T-helper 22 cell (primary cell): ENCODE measurements at places on chromosomes 4 and X.

DNA sequence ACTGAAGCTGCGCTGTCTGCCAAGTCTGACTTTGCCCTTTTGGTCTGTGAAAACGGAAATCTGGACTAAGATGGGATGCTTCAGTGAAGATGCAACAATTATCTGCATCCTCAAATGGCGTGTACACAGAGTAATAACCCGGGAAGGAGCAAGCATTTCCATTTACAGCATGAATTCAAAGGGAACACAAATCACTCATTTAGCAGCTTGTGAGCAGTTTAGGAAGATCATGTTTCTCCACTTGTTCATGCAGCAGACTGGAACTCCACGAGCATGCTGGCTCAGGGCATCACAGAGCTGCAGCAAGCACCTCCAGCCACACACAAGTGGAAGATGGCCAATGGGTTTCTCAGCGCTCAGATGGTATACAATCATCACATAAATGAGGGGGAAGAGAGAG lies 175.5 kb downstream of the NLGN4X start:
- no peak for DNase-seq

DNA sequence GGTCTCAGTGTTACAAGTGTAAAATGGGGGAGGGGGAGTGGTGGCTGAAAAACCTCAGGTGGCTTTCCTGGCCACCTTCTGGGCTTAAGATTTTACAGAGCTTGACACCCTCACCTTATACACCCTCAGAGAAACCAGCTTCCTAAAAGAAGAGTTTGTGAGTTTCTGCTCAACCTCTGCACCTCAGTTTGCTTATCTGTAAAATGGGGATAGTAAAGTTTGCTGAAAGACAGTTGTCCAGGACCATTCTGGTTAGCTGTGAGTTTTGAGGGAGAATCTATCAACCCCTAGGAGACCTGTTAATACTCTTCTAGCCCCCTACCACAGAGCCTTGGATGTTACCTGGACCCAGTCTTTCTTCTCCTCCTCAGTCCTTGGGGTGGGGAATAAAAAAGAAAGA lies 9.7 kb downstream of the TSR2 start:
- no peak for DNase-seq

- DNase-seq, result no peak
Observed at GRCh38 chrX:40863671-40864070, 128.3 kb upstream of the MED14 start.

DNA sequence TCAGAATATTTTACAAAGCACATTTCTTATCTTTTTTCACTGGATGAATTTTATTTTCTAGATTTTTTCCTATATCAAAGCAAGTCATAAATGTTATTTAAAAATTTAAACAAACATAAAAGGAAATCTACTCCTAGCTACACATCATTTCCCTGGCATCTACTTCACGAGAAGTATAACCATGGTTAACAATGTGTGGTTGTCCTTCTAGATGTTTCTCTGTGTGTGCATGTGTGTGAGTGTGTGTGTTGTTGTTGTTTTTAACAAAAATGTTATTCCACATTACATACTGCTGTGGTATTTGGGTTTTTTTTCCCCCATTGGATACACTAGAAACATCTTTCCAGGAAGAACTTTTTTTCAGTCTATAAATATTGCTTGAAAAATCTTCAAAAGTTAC lies 103.1 kb downstream of the CHIC2 start:
- DNase-seq, result no peak

DNA sequence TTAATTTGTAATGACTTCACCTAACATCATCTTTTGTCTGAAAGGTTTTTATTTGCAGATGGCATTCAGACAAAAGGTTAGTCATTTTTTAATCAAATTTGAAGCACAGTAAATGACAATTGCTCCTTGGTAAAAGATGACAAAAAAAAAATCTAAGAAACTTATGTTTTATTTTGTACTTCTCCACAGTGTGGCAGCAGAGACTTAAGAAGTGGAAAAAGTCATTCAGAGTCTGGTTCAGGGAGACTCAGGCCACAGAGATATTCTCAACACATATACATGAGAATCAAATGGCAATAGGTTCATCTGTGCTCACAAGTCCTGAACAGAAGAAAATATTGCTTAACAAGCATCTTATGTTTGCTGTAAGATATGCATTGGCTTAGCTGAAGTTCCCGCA lies 436.2 kb downstream of the KCNIP4 start:
- no peak for DNase-seq

GRCh38 chr4:114226968-114227760 lies 247.7 kb upstream of the ARSJ start:
- no peak for DNase-seq

DNA sequence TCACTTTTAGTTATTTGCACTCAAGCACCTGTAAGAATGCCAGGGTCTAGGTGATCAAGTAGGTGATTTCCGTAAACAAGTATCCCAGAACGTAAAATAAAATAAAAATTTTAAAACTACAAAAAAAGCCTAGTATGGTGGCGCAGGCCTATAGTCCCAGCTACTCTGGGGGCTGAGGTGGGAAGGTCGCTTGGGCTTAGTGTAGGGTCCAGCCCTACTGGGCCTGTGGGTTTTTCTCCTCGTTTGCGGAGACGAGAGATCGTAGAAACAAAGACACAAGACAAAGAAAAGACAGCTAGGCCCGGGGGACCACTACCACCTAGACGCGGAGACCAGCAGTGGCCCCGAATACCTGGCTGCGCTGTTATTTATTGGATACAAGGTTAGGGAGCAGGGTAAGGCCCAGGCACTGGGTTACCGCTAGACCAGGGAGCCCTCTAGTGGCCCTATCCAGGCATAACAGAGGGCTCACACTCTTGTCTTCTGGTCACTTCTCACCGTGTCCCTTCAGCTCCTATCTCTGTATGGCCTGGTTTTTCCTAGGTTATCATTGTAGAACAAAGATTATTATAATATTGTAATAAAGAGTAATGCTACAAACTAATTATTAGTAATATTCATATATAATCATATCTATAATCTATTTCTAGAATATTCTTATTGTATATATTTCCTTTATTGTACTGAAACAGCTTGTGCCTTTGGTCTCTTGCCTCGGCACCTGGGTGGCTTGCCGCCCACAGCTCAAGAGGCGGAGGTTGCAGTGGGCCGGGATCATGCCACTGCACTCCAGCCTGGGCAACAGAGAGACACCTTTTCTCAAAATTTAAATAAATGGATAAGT lies 38.4 kb downstream of the SAGE1 start:
- no peak for DNase-seq

DNA sequence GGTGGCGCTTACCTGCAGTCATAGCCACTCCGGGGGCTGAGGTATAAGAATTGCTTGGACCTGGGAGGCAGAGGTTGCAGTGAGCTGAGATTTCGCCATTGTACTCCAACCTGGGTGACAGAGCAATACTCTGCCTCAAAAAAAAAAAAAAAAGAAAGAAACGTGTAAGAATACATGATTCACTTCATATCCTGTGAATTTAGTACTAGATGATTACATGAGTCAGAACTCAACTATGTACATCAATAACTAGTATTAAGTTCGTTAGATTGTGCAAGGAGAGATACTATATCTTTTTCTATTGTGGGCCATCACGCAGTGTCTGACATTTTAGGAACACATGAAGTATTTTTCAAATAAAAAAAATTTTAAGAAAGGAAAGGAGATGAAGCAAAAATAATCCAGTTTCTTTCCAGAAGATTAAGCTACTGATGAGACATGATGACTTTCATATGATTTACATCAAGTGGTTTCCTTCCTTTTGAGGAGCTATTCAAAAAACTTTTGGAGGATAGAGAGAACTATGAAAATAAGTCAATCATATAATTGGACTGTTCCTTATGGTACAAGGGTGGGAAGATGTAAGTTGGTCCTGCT lies 64.7 kb upstream of the EXOC1L start:
- no peak for DNase-seq

DNA sequence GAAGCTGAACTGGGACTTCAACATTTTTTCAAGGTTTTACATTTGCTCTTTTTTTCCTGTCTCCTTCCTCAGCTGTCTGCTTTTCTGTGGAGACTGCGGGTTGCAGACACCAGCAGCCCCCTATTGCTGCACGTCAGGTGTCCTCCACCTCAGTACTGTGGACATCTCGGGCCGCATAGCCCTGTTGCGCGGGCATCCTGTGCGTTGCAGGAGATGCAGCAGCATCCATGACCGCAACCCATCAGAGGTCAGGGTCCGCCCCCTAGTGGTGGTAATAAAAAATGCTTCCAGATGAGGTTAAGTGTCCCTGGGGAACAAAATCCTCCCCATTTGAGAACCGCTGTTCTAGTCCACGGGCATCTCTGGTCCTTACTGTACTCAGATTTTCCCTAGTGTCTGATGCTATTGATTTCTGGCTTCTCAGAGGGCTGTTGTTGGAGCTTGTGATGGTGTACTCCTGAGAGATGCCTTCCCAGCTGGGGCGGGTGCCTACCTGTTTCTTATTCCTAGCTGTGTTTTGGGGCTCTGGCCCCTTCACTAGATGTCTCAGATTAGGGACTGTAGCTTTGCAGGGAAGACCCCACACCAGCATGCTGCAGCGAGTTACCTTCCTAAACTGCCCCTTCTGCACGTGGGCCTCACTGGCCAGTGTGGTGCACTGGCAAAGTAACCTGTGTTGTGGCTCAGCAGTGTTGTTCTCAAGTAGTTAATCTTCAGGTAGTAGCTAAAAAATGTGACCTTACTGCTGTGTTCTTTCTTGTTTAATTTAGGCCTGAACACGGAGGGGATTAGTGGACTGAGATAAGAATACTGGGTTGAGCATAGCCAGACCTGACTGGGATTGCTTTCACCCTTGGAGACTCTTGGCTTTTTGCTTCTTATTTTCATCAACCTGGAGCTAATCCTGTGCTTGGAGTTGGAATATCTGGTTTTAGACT lies 28.2 kb downstream of the NSD2 start:
- peak; percentile 34 for DNase-seq

- DNase-seq, result no peak
Observed at GRCh38 chrX:6299724-6300123, 71.1 kb upstream of the NLGN4X start.

DNA sequence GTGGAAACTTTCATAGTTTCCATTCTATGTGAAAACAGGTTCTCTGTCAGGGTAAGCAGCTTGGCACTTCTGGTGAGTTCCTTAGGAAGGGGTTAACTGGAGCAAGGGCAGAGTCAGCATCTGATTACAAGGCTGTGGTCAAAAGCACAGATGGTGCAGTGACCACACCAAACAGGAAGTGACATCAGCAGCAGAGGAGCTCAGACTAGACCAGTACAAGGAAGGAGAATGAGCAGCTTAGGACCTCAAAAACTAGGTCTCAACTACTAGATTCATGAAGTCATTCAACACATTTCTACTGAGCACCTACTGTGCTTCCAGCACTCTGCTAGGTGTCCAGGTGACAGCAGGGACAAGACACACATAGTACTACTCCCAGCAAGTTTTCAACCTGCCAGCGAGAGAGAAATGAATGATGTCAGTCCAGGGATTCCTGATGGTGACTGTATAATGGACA lies 130.2 kb downstream of the AMELX start:
- DNase-seq, result no peak

GRCh38 chrX:107825698-107826237 lies at the start of gene MID2:
Gene MID2, plus strand, starts transcription at chrX:107825866. Its CDS starts 561 bp downstream, at chrX:107826427.
- DNase-seq, result peak; percentile 13

DNA sequence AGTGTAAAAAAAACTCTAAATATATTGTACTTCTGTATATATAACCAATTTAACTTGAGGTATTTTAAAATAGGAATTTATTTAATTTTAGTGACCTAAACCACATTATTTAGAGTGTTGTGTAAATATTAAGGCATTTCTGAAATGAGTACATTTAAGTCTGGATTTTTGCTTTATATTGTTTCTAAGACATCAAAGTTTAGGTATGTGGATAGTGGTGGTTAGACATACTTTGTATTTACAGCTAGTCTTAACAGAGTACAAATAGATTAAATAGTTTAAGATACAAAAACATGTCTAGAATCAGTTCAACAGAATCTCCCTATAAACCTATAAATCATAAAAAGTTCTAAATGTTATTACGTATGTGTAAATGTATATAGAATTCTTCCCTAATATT lies 588.5 kb downstream of the TRIML1 start:
- DNase-seq, result no peak

- DNase-seq, result no peak
Observed at GRCh38 chrX:155086202-155086840, 15.0 kb downstream of the BRCC3 start.

DNA sequence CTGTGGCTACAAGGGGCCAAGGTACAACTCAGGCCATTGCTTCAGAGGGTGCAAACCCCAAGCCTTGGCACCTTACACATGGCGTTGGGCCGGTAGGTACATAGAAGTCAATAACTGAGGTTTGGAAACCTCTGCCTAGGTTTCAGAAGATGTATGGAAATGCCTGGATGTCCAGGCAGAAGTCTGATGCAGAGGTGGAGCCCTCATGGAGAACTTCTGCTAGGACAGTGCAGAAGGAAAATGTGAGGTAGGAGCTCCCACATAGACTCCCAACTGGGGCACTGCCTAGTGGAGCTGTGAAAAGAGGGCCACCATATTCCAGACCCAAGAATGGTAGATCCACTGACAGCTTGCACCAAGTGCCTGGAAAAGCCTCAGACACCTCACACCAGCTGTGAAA lies 92.1 kb upstream of the SFRP2 start:
- no peak for DNase-seq

DNA sequence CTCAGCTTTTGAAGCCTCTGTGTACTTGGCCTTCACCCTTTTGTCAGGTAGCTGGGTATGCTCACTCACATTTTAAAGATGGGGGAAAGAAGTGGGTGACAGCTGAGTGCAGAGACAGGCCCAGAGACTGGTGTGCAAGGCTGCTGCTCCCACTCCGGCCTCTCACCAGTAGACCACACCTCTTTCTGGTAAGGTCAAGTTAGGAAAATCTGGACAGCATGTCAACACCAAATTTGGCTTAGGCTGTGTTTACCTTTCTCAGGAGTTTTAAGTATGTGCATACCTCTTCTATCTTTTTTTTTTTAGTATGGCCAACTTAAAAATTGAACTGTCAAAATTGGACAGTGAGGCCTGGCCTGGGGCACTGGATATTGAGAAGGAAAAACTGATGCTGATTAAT lies 66.6 kb downstream of the CLDN22 start:
- DNase-seq, result no peak

GRCh38 chr4:118139241-118139640 lies 105.0 kb downstream of the NDST3 start:
- no peak for DNase-seq

- peak; percentile 47 for DNase-seq
Observed at GRCh38 chrX:38805432-38806389, 4.5 kb downstream of the MID1IP1 start.

DNA sequence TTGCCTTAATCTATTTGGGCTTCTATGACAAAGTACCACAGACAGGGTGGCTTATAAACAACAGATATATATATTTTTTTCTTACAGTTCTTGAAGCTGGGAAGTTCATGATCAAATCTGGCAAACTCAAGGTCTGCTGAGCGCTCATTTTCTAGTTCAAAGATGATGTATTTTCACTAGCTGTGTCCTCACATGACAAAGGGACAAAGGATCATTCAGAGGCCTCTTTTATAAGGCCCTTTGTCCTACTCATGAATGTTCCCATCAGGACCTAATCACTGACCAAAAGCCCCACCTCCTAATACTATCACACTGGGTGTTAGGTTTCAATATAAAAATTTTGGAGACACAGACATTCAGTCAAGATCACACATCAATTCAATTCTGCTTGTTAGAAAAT lies 2025.2 kb downstream of the PCDH7 start:
- DNase-seq, result no peak

- DNase-seq, result no peak
Observed at GRCh38 chr4:79882806-79883205, 190.2 kb downstream of the ANTXR2 start.

GRCh38 chr4:109764789-109765402 lies 35.0 kb upstream of the PLA2G12A start:
- DNase-seq, result no peak

- DNase-seq, result no peak
Observed at GRCh38 chr4:159075531-159075932, 27.3 kb upstream of the RAPGEF2 start.
